Astrocyte (in vitro differentiated cells and primary cell): ENCODE measurements at places on chromosomes 2 and 18. TPM values are rescaled to one million over a fixed set of nuclear protein-coding genes. Genes with fewer than 3 reads are reported as not detected.
A peak's percentile ranks its signal among the peaks of the same experiment; 100 is the strongest.

Gene HNMT
- total RNA-seq = 15.3 and 17.3 TPM in 2 replicates

- DNase-seq = no peak
Measured at GRCh38 chr2:158713523-158714138, 81.5 kb upstream of the DAPL1 start.

GRCh38 chr2:121186261-121186660 is 98.7 kb downstream of the TFCP2L1 start:
- DNase-seq = no peak

Gene FBXO41
- 10.1 and 10.9 TPM in 2 replicates for total RNA-seq

DNA sequence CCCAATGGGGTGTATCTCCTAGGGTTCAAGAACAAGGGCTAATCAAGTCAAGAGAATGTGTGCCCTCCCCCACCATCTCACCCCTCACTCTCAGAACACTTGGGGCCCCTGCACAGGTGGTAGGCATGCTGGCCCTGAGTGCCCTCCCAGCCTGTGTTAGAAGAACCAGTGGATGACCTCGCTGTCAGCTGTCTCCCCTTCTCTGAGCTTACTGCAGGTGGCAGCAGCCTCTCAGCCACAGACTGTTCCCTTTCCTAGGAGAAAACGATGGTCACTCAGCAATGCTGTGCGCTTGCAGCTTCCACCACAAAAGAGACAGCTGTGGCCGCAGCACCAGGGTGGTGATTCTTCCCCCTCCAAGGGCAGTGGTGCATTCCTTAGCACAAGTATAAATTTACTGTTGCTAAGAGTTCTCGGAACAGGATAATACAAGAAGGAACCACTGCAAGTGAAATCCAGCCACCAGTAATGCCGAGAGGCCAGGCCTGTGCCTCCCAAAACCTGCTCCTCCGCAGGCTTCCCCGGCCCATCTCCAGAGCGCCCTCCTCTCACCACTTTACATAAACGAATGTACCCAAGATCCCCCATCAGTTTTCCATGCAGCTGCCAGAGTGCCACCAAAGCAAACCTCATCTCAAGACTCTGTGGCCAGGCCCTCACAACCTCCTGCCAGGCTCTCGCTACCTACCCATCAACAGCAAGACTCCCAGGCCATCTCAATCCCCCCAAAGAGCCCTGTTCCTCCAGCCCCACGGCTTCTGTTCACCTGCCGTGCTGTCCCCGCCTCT is 935 bp upstream of the RAMP1 start:
- DNase-seq = peak; percentile 80

DNA sequence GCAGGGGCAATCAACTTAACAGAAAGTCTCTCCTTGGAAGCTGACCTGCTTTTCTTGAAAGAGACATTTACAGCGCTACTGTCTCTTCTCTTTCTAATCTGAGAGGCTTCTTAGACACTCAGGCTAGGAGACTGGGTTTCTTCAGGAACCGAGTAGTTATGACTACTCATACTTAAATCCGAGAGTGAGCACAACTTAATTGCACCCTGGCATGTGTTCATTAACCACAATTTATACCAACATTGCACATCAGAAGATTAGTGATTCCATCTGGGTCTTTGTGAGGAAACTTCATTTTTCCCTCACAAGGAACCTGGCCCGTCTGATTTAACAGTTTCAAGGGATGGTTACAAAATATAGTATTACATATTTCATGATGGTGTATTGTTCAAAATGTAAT is 176.9 kb downstream of the UBE2E3 start:
- DNase-seq = peak; percentile 63

DNA sequence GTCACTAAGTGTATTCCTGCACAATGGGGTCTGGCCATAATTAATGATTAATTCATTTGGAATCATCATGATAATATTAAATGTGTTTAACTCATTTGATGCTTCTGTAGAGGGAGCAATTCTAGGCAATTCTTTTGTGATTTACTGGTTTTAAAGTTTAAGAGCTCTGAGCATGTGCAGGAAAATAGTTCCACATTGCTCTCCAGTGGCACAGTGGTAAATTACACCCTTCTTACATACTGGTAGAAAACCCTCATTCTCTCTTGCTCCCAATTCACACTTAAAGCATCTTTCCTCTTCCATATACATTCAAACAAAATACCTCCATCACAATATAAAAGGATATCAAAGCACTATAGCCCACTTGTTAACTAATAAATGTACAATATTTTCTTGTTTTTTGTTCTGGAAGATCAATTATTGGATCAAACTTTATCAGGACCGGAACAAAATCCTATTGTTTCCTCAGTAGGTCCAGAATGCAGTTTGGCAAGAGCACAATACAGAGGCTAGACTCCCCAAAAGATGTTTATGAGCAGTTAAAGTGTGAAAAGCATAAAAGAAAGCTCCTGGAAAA is 844.3 kb downstream of the MBD2 start:
- DNase-seq = peak; percentile 10

Gene COLEC12
- total RNA-seq = 11.6 and 13.2 TPM in 2 replicates

- no peak for DNase-seq
Measured at GRCh38 chr2:241095594-241096290, 6.3 kb downstream of the MTERF4 start.

GRCh38 chr2:64506686-64507085 is 17.4 kb upstream of the AFTPH start:
- no peak for DNase-seq

DNA sequence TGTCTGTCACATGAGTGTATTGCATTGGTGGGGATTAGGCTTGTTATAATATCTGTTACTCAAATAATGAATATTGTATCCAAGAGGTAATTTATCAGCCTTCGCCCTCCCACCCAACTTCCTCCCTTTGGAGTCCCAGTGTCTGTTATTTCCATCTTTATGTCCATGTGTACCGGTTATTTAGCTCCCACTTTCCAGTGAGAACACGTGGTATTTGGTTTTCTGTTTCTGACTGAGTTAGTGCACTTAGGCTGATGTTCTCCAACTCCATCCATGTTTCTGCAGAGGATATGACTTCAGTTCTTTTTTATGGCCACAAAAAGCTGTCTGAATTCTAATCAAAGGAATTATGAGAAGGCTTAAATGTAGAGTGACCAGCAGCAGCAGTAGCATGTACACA is 104.0 kb upstream of the ARHGAP28 start:
- DNase-seq = no peak

DNA sequence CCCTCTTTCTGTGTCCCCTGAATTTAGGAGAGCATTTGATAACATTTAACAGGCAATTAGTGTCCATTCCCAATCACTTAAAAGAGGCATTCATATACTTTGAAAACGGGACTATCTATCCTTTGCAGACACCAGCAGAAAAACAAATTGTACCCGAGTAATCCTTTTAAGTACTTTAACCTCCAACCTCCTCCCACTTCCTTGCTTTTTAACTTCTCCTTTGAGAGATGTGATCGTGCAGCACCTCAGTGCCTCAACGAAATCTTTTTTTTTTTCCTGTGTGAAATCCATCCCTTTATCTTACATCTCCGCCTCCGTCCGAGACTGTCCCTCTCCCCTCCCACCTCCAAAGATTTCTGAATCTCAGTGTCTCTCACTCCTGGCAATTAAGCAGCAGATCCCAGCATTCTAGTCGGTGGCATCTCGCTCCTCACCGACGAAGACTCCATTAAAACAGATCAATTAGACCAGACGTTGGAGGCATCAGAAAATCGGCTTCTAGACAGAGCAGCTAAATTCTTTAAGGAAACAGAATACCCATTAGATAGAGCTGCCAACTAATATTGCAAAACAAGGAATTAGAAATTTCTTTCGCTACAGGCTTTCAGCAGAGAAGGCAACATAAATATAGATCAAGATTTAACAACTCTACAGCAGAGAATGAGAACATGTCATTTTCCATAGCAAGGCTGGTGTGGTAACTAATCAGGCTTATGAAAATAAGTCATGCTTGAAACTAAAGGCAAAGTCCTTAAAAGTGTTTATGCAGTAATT is 1.9 kb upstream of the TMEFF2 start:
- DNase-seq = no peak

Gene COL5A2
- total RNA-seq = 429 and 580 TPM in 2 replicates

GRCh38 chr18:62446511-62446910 is 76.3 kb upstream of the ZCCHC2 start:
- no peak for DNase-seq

Gene PHOSPHO2
- 1.9 and 3.0 TPM in 2 replicates for total RNA-seq

DNA sequence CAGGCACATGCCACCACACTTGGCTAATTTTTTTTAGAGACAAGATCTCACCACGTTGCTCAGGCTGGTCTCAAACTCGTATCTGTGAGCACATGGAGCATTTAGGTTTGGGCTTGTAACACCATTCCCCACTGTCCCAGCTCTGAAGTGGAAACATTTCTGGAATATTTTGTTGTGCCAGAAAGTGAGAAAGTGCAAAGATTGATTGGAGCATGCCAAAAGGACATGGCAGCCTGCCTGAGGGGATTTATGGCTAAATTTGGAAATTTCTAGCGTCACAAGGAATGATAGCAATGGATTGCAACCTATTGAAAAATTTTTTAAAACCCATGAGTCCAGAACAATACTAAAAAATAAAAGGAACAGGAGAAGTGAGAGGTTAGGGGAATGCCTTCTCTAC is 136.8 kb downstream of the ESCO1 start:
- peak; percentile 43 for DNase-seq

DNA sequence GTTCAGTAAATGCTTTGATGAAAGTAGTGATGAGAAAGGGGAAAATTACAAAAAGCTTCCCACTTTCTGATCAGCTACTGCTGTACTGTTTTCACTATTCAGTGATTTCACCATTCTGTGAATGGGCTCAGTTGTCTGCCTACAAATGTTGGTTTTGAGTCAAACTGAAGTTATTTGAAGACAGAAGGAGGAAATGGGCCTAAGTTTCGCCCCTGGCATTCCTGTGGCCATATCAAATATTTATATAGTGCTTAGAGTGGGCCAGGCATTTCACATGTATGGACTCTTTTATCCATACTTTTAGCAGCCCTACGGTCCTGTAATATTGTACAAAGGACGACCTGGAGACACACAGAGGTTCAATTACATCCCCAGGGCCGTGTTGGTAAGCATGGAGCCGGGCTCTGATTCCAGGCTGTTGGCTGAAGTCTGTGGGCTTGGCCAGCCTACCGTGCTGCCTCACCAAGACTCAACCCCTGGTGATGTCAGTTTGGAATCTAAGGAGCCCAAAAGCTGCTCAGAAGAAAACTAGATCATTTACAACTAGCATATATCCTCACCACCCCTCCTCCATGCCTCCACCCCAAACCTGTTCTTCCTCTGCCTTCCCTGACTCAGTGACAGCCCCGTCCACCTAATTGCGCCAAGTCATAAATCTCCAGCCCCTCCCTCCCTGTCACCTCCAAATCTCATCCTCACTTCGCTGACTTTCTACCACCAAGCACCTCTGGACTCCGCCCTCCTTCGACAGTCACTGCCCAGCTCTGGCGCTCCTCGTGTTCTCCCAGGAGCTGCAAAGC is 10.1 kb upstream of the GRHL1 start:
- DNase-seq = peak; percentile 84

Gene DSC2
- total RNA-seq = 39.4 and 48.7 TPM in 2 replicates

Gene MC4R
- not detected in 2 replicates for total RNA-seq

DNA sequence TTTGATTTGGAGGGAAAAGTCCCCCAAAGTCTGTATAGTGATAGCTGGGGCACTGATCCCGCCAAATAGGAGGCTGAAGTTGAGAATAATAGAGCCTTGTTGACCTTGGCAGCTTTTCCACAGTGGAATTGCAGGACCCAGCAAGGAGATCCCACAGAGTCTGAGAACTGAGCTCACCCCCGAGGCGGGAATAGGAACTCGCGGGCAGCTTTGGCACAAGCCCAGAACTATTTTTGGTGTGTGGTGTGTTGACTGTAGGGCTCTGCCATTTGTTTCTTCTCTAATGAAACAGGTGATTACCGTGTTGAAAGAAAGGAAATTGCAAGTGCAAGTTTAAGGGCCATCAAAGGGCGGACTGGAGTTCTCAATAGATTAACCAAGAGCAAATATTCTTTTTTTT is 34.0 kb downstream of the SH3RF3 start:
- peak; percentile 78 for DNase-seq

DNA sequence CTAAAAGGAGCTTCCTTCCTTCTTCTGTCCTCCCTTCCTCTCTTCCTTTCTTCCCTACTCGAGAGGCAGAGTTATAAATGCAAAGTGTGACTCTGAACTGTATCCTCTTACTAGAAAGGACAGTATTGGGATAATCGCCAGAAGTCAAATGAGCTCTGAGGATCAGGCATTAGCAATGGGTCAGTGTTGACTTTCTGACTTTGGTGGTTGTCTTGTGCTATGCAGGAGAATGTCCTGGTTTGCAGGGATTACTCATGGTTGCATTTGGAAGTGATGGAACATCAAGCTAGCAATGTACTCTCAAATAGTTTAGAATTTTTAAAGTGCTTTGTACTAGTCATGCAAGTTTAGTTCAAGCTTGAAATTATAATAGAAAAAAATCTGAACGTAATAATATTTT is 115.6 kb downstream of the TXNL1 start:
- DNase-seq = peak; percentile 63

DNA sequence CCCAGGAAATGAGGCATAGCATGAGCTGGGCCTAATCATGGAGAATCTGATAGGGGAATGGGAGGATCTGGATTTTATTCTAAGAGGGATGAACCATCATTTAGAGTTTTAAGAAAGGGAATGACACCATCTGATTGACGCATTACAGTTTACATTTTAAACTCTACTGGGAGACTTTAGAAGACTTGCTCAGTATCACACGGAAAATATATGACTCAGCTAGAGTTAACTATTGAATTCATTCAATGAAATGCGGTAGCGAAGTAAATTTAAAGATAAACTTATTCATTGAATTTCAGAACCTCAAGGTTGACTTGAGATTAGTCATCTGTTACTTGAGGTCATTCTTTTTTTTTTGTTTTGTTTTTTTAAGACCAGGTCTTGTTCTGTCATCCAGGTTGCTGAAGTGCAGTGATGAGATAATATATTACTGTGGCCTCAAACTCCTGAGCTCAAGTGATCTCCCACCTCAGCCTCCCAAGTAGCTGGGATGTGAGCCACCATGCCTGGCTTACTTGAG is 25.0 kb downstream of the MC4R start:
- DNase-seq = peak; percentile 29

- no peak for DNase-seq
Measured at GRCh38 chr2:2650608-2651375, 319.7 kb upstream of the MYT1L start.

Gene CPSF3
- 36.2 and 40.3 TPM in 2 replicates for total RNA-seq

Gene DDX1
- total RNA-seq = 140 and 146 TPM in 2 replicates

DNA sequence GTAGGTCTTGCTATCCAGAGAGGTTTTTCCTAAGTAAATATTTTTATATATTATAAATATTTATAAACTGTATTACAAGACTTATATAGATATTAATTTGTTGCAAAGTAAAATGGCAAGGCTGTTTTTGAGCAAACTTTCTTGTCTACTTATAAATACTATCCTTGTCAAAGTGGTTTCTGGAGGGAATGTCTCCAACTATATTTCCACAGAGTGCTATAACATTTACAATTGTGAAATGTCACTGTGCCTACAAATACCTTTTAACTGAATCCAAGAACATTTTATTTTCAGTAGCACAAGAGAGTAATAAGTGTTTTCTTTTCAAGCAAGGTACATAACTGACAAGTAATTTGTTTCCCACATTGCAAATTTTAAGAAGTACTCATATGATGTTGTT is 256.8 kb downstream of the ZNF385B start:
- no peak for DNase-seq

Gene ADD2
- total RNA-seq = 4.8 TPM in 2 replicates

Gene CD28
- total RNA-seq = not detected in 2 replicates
